Muscle of arm (tissue), 14 donors: ENCODE measurements at places on chromosomes 3 and 15. TPM values are rescaled to one million over a fixed set of nuclear protein-coding genes. Genes with fewer than 3 reads are reported as not detected.

- peak; percentile 25 for DNase-seq
Observed at GRCh38 chr3:143668924-143669790, 179.1 kb downstream of the SLC9A9 start.

DNA sequence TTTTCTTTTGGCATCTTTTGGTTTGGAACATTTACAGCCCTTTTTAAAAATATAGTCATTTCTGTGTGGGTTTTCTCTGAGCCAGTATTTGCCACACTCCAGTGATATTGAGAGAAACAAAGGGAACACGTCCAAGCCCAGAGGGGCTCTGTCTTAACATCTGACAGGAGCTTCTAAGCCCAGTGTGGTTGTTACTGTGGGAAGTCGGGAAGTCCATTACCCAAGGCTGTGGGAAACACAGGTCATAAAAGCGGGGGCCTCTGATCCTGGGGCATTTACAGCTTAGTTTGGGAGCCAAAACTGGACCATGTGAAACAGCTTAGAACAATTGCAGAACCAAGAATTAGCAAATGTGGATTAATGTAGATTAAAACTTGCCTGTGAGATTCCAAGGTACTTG is 123.0 kb downstream of the PTPRG start:
- no peak for DNase-seq

GRCh38 chr3:79258479-79258878 is 509.3 kb downstream of the ROBO1 start:
- no peak for DNase-seq

DNA sequence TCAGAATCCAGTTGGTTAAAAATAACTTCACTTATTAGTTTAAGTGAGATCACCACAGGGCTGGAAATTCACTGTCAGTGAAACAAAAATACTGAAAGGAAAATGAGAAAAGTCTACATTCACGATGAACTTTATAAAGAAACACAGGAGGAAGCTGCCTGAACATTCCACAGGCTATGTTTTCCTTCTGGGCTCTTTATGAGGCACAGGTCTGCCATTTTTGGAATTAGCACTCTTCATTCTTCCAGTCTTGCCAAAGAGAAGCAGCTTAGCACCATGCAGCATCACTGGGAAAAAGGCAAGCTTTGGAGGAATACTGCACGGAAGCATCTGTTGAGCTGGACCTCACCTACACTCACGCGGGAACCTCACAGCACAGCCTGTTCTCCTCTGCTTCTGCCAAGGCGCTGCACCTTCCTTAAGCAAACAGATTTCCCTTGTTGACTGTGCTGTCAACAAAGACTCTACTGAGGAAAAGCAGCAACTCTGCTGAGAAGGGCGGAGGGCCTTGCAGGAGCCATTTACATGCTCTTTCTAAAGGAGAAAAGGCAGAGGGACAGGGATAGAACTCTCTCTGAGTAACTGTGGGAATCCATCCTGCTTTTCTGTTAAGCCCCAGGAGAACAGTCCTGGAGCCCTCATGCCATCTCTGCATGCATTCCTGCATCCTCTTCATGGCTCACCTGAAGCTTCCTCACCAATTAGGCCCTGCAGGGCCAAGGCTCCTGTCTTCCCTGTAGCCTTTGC is 15.7 kb downstream of the SUSD5 start:
- no peak for DNase-seq

DNA sequence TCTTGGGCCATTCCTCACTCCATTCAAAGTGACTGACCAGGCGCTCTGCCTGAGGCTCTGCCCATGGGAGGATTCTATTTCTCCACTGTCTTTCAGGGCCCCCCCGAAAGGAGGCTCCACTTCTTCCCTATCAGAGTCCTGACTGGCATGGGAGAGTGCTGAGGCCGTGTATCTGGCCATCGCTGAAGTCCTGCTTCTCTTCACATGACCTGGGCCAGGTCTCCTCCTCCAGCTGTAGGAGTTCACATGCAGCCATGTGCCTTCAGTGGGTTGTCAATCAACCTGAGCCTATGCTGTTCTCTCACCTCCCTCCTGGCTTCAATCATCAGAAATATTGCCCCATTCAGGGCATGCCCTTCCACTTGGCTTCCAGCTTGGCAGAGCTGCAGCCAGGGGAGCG is 12.8 kb upstream of the APBA2 start:
- no peak for DNase-seq

GRCh38 chr3:192395506-192395905 is 331.8 kb downstream of the FGF12 start:
- no peak for DNase-seq

DNA sequence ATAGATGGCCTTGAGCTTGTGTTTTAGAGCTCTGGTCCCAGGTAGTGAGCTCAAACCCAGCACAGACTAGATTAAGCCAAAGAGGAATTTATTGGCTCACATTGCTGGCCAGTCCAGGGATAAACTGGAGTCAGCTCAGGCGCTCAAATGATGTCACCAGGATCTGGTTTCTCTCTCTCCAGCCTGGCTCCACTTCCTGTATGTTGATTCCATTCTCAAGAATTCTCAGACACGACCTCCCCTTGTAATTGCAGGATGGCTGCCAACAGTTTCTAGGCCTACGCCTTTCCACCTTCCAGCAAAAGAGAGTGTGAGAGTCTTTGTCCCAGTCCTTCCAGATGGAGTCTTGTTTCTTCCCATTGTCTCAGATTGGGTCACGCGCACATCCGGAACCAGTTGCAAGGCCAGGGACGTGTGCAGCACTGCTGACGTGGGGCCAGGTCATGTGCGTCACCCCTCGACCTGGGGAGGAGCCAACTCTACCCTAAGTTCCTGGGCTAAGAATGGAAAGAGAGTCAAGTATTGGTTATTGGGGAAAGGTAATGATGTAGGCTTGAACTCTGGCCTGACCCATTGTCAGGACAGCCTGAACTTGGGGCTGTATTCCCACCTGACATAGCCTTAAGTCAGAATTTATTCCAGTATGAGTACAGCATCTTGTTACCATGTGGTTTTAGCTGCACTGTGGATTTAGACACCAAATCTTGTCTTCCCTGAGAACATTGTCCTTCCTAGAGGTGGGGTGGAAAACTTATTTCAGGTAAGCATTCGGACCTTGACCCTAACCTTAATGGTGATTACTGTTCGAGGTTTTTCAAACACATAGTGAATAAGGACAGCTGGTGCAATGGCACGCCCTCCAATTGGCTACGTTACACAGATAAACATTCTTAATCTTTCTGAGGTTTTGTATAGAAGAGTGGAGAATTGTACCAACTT is 31.6 kb downstream of the CACNA1D start:
- DNase-seq: peak; percentile 69

- DNase-seq: no peak
Observed at GRCh38 chr3:133901083-133901482, 5.4 kb upstream of the RAB6B start.

DNA sequence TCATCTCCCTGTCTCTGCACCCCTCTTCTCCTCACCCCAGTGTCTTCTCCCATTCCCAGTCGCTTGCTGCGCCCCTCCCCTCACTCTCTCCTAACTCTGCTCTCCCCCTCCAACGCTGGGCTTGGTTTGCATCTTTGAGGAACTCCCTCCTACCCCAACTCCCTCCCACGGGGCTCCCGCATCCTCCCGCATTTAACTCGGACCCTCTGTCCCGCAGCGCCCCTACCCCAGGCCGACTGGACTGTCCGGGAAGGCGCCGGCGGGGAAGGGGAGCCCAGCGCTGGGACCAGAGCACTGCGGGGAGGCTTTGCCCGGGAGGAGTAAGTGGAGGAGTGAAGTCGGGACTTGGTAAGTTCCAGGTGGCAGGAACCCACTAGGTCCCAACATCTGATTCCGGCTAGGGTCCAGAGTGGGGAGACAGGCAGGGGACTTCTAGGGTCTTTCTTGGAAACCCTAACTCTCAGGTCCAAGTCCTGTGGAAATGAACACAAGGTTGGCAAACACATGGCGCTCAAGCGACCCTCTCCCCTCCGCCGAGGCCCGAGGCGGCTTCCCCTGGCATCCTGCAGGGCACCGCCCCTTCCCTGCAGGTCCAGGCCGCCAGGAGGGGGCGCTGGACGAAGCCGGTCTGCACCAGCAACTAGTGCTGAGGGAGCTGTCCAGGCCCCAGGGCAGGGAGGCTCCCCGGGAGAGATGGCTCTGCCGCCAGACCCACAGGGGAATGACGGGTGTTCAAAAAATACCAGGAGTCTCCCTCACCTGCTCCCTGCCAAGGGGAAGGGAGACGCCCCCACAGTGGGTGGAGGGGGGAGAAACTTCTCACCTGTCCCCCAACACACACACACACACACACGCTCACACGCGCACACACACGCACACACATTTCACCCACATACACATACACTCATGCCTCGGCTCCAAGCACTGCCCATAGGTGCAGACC is 53.2 kb downstream of the LHFPL4 start:
- peak; percentile 7 for DNase-seq

DNA sequence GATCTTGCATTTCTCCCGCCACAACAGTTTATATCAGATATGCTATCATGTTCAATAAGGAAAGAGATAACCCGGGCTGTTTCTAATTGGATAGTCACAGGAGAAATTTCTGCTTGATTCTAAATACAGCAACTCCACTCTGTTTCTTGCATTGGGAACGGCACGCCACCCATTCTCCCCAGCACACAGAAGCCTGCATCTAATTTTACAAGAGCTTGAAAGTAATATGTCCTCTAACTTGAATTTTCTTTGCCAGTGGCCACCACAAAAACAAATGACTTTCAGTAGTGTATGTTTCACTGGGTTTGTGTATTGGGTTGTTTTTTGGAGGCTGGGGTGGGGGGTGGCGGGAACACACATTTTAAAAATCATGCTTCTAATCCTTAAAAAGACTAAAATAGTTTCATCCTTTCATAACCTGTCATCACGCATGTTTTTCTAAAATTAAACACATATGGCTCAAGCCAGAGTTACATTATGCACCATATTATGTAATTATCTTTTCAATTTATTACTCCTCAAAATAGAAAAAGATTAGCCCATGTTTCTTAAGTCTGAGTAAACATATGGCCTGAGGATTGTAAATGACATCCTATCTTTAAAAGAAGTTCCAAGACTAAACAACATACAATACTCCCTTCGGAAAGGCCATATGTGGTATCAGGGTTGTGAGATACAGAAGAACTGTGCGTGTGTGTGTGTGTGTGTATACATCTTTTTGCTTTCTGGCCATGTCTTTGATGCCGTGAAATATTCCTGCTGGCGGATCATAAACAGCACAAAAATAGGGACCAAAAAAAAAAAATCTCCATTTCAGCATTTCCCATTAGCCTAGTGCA is 176.3 kb downstream of the FOXP1 start:
- DNase-seq: no peak

GRCh38 chr15:71971905-71972304 is 146.0 kb downstream of the MYO9A start:
- no peak for DNase-seq

GRCh38 chr3:1082108-1082507 is 10.7 kb upstream of the CNTN6 start:
- peak; percentile 53 for DNase-seq

The TMEM40 gene
- 23.5 TPM for polyA plus RNA-seq

The CCDC9B gene
- polyA plus RNA-seq: 7.4 TPM

The GPR149 gene
- 0.11 TPM for polyA plus RNA-seq

The SMAD6 gene
- 4.3 TPM for polyA plus RNA-seq

The DCP1A gene
- 22.4 TPM for polyA plus RNA-seq

The REC114 gene
- polyA plus RNA-seq: not detected
